ENCODE measurements at places on chromosomes 4 and X.

GRCh38 chrX:264634-265455, 16.3 kb upstream of the PLCXD1 start:
- no peak for DNase-seq
- no peaks in the 10 kb centered on the region for H3K27me3 ChIP-seq
- H3K4me1 ChIP-seq: peaks cover 11% of the 10 kb centered on the region
- no peak overlapping the region for H3K27ac ChIP-seq
- no peak overlapping the region for H3K4me3 ChIP-seq

GRCh38 chr4:137283737-137284136, 248.6 kb downstream of the PCDH18 start:
- H3K27me3 ChIP-seq: no peaks in the 10 kb centered on the region
- H3K4me1 ChIP-seq: no peaks in the 10 kb centered on the region
- no peak overlapping the region for H3K27ac ChIP-seq
- no peaks in the 10 kb centered on the region for H3K36me3 ChIP-seq
- no peak overlapping the region for H3K4me3 ChIP-seq

- H3K4me3 ChIP-seq: no peak overlapping the region
- no peaks in the 10 kb centered on the region for H3K4me1 ChIP-seq
- no peak overlapping the region for H3K27ac ChIP-seq
- no peak for DNase-seq
- no peaks in the 10 kb centered on the region for H3K36me3 ChIP-seq
- no peaks in the 10 kb centered on the region for H3K27me3 ChIP-seq
These were observed 50.9 kb upstream of the PRDX4 start for GRCh38 chrX:23616361-23616760.

GRCh38 chr4:5993876-5994811, 24.1 kb downstream of the C4orf50 start:
- H3K4me1 ChIP-seq: no peaks in the 10 kb centered on the region
- H3K36me3 ChIP-seq: no peaks in the 10 kb centered on the region
- no peak overlapping the region for H3K27ac ChIP-seq
- H3K4me3 ChIP-seq: no peak overlapping the region

DNA sequence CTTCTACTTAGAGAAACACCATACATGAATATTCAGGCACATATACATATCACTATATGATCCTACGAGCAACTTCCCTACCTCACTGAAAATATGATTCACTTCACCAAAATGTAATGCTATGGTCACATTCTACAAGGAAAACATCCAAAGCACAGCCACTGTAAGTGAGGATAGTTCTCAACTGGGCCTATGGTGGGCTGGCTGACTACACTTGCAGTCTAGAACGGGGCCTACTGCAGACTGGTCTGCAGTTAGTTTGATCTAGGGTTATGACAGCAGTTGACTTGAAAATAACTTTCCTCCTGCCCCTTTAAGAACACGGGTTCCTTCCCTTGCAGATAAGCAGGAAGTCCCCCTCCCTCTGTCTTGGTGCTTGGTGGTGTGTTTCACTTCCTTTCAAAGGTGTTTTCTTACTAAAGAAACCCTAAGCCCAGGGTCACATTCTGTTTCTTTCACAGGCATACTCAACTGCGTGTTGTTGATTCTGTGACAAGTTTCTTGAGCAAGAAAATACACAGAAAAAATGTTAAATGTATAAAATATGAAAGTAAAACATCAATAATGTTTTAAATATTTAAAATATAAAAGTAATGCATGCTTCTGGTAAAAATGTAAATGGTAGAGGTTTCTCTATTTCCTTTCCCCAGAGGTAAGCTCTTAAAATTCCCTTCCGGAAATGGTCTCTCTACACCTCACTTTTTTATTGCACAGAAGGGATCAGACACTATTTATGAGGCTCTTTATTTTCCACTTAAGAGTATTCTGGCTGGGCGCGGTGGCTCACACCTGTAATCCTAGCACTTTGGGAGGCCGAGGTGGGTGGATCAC, 18.0 kb upstream of the TMSB4X start:
- no peaks in the 10 kb centered on the region for H3K27me3 ChIP-seq
- H3K27ac ChIP-seq: no peak overlapping the region
- no peaks in the 10 kb centered on the region for H3K4me1 ChIP-seq
- H3K4me3 ChIP-seq: no peak overlapping the region
- no peaks in the 10 kb centered on the region for H3K36me3 ChIP-seq
- DNase-seq: no peak

GRCh38 chrX:15877380-15877779, 22.8 kb upstream of the AP1S2 start:
- DNase-seq: no peak
- H3K27ac ChIP-seq: no peak overlapping the region
- H3K27me3 ChIP-seq: no peaks in the 10 kb centered on the region
- no peaks in the 10 kb centered on the region for H3K4me1 ChIP-seq
- H3K4me3 ChIP-seq: no peak overlapping the region

- no peaks in the 10 kb centered on the region for H3K4me1 ChIP-seq
- DNase-seq: peak; percentile 16
- no peak within 1 kb of the TSS for H3K27ac ChIP-seq
These were observed at the start of gene DCAF12L1 for GRCh38 chrX:126552313-126553022. Gene DCAF12L1 (minus strand): TSS chrX:126552814. CDS start chrX:126552608, 206 bp downstream.

GRCh38 chr4:113957956-113958355, 21.5 kb downstream of the ARSJ start:
- DNase-seq: no peak
- H3K4me1 ChIP-seq: no peaks in the 10 kb centered on the region
- no peak overlapping the region for H3K4me3 ChIP-seq
- H3K27ac ChIP-seq: no peak overlapping the region
- H3K36me3 ChIP-seq: no peaks in the 10 kb centered on the region

DNA sequence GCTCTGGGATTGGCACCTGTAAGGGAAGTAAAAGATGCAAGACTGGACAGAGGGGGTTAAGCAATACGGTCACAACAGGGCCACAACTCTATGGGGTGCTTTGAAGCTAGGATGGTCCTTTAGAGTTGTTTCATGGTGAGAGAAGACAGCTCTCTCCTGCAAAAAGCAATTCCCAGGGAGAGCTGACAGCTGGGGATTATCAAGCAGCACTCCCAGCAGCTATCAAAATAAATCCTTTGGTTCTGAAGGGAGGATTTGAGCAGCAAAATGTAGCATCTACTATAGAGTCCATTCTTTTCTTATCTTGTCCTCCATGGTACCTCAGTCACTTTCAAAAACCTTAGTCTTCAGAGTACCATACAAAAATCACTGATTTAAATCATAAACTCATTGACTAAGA, 35.1 kb upstream of the AP1AR start:
- H3K27ac ChIP-seq: no peak overlapping the region
- H3K4me1 ChIP-seq: no peaks in the 10 kb centered on the region
- no peak overlapping the region for H3K4me3 ChIP-seq
- DNase-seq: no peak
- no peaks in the 10 kb centered on the region for H3K36me3 ChIP-seq

DNA sequence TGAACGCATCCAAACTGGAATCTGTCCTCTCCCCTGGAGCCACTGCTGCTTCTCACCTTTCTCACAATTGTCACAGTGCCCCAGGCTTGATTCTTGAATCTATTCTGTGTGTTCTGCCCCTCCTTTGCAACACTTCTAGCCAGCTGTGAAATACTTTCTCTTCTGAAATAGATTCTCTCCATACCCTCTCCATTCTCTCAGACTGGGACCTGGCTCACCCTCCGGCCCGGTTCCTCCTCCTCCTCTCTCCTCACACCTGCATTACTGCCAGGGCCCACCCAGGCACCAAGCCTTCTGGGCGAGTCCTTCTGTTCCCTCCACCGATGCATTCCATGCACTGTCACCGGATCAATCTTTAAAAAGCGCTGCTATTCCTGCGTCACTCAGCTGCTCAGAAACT, 336.1 kb downstream of the UNC5C start:
- H3K27ac ChIP-seq: no peak overlapping the region
- no peak for DNase-seq
- H3K27me3 ChIP-seq: no peaks in the 10 kb centered on the region

GRCh38 chr4:119321921-119322687, at the start of gene FABP2:
Gene FABP2 (minus strand): TSS chr4:119322138. CDS start chr4:119322102, 36 bp downstream.
- no peak within 1 kb of the TSS for H3K4me3 ChIP-seq
- no peaks in the 10 kb centered on the region for H3K4me1 ChIP-seq
- no peak for DNase-seq
- H3K27me3 ChIP-seq: no peaks in the 10 kb centered on the region
- no peak within 1 kb of the TSS for H3K27ac ChIP-seq

GRCh38 chr4:15729910-15730533, 27.2 kb downstream of the BST1 start:
- H3K27me3 ChIP-seq: no peaks in the 10 kb centered on the region
- H3K27ac ChIP-seq: no peak overlapping the region
- no peaks in the 10 kb centered on the region for H3K36me3 ChIP-seq

DNA sequence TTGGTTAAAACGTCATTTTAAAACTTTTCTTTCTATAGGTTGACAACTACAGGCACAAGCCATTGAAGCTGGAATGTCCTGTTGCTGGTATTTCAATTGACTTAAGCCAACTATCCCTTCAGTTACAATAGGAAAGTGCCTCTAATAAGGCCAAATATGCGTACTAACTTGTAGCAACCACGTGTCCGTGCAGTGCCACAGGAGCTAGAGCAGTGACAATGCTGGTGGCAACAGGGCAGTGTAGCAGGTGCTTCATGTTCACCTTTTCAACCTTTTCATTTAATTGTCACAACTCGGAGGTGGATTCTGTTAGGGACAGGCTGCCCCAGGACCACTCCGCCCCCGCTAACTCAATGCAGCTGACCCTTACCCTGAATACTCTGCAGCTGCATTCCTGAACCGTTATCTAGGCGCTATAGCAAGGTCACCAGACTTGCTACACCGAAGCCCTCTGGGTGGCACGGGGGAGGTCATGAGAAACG, 37.7 kb downstream of the ERVMER34-1 start:
- H3K27me3 ChIP-seq: no peaks in the 10 kb centered on the region
- peak overlapping the region; percentile 96 for H3K27ac ChIP-seq
- peaks cover 18% of the 10 kb centered on the region for H3K4me1 ChIP-seq
- no peaks in the 10 kb centered on the region for H3K36me3 ChIP-seq
- peak overlapping the region; percentile 63 for H3K4me3 ChIP-seq

- H3K27me3 ChIP-seq: no peaks in the 10 kb centered on the region
- H3K4me1 ChIP-seq: no peaks in the 10 kb centered on the region
- no peak for DNase-seq
- H3K36me3 ChIP-seq: no peaks in the 10 kb centered on the region
- H3K27ac ChIP-seq: no peak overlapping the region
These were observed 297.5 kb downstream of the DCTD start for GRCh38 chr4:182619660-182620059.

GRCh38 chrX:69126642-69127041, 38.6 kb downstream of the PJA1 start:
- H3K4me3 ChIP-seq: no peak overlapping the region
- no peaks in the 10 kb centered on the region for H3K4me1 ChIP-seq
- DNase-seq: no peak
- no peaks in the 10 kb centered on the region for H3K27me3 ChIP-seq

DNA sequence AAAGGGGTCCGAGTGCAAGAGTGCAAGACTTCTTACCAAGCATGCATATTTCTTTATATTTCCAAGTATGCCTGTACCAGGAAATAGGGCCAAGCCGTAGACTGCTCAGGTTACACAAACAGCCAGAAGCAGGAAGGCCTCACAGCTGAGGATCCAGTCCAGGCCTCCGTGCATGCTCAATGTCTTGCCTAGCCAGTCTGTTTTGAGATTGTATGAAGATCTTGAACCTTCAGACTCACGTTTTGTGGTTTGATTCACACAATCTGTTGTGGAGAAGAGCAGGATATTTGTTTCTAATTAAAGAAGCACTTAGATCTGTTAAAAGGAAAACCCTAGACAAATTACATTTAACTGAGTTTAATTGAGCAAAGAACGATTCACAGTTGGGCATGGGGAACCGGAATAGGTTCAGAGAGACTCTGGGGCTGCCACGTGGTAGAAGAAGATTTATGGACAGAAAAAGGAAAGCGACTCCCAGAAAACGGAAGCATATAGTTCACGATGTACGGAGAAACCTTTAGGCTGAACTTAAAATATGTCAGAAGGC, 1.2 kb downstream of the MGST2 start:
- peaks cover 13% of the 10 kb centered on the region for H3K4me1 ChIP-seq
- peak overlapping the region; percentile 94 for H3K27ac ChIP-seq
- peak overlapping the region; percentile 30 for H3K4me3 ChIP-seq
- no peak for DNase-seq

- H3K27me3 ChIP-seq: no peaks in the 10 kb centered on the region
- no peak for DNase-seq
- no peak overlapping the region for H3K27ac ChIP-seq
- H3K4me3 ChIP-seq: no peak overlapping the region
These were observed 54.5 kb downstream of the CAMK2D start for GRCh38 chr4:113707048-113707447.

DNA sequence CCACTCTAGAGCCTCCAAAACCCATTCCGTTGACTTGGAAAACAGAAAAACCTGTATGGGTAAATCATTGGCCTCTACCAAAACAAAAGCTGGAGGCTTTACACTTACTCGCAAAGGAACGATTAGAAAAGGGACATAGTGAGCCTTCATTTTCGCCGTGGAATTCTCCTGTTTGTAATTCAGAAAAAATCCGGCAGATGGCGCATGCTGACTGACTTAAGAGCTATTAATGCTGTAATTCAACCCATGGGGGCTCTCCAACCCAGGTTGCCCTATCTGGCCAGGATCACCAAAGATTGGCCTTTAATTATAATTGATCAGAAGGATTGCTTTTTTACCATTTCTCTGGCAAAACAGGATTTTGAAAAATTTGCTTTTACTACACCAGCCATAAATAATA, 60.8 kb downstream of the ZNF732 start:
- no peaks in the 10 kb centered on the region for H3K27me3 ChIP-seq
- H3K27ac ChIP-seq: no peak overlapping the region
- DNase-seq: peak; percentile 46
- H3K36me3 ChIP-seq: no peaks in the 10 kb centered on the region

DNA sequence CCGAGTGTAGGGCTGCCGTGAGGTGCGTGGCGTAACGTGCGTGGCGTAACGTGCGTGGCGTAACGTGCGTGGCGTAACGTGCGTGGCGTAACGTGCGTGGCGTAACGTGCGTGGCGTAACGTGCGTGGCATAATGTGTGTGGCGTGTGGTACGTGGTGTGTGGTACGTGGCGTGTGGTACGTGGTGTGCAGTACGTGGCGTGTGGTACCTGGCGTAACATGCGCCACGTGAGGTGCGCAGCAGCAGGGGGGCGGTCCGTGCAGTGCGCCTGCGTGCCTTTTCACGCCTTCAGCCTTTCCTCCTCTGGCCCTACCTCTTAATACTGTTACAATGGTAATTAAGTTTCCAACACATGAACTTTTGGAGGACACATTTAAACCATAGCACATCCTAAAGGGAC, at the start of gene TFDP3:
Gene TFDP3 (minus strand): TSS at position 26 of the 400 bp plus-strand sequence. CDS start 95 bp downstream, outside the sequence.
- no peaks in the 10 kb centered on the region for H3K36me3 ChIP-seq
- no peak within 1 kb of the TSS for H3K27ac ChIP-seq
- no peak for DNase-seq
- no peaks in the 10 kb centered on the region for H3K27me3 ChIP-seq
- no peaks in the 10 kb centered on the region for H3K4me1 ChIP-seq

All from pancreas (tissue), 10 donors.